ENCODE measurements at places on chromosomes 1 and 21.
A peak's percentile ranks its signal among the peaks of the same experiment; 100 is the strongest.

DNA sequence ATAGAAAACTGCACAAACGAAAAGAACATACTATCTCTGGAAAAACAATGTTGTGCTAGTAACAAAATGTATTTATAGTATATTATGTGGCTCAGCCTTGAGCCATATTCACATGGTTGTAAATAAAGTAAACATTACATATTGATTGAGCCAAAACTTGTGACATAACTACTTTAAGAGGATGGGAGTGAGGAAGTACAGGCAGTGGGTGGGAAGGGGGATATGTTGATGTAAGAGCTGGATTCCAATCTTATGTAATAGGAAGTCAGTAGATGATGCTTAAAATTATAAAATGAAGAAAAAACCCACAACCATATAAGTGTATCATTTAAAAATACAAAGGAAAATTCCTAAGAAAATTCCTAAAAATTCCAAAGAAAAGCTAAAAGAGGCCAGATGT, 42.7 kb downstream of the RHOU start:
- no peak for DNase-seq

GRCh38 chr1:209863766-209864485, 36.2 kb downstream of the UTP25 start:
- DNase-seq: no peak

DNA sequence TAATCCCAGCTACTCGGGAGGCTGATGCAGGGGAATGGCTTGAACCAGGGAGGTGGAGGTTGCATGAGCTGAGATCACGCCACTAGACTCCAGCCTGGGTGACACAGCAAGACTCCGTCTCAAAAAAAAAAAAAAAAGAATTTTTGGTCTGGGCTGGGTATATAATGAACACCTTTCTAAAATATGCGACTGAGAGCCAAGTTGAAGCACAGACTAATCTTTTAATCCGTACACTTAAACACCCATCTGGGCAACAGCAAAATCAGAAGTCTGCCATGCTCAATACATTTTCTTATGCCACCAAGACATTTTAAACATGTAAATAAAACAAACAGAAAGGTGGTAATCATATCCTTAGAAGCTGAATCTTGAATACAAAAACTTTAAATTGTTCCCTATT, 31.6 kb upstream of the ABCB10 start:
- DNase-seq: no peak

DNA sequence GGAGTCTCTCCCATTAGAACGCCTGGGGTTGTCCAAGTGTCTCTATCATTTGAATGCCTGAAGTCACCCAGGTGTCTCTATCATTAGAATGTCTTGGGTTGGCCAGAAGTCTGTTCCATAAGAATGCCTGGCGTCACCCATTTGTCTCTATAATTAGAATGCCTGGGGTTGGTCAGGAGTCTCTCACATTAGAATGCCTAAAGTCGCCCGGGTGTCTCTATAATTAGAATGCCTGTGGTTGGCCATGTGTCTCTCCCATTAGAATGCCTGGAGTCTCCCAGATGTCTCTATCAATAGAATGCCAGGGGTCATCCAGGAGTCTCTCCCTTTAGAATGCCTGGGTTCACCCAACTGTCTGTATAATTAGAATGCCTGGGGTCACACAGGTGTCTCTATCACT, 54.5 kb downstream of the RNF187 start:
- no peak for DNase-seq

DNA sequence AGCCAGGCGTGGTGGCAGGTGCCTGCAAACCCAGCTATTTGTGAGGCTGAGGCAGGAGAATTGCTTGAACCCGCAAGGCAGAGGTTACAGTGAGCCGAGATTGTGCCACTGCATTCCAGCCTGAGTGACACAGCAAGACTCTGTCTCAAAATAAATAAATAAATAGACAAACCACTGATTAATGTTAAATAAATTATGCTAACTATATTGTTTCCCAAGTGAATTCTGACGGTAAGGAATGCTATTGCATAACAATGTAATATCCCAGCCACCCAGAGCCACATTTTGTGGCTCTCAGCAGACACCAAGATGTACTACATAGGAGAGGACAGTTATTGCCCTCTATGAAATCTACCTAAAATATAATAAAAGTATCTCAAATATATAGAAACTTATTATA, 55.4 kb downstream of the LPGAT1 start:
- DNase-seq: no peak

GRCh38 chr1:53959664-53960250, 13.6 kb downstream of the LRRC42 start:
- DNase-seq: no peak

DNA sequence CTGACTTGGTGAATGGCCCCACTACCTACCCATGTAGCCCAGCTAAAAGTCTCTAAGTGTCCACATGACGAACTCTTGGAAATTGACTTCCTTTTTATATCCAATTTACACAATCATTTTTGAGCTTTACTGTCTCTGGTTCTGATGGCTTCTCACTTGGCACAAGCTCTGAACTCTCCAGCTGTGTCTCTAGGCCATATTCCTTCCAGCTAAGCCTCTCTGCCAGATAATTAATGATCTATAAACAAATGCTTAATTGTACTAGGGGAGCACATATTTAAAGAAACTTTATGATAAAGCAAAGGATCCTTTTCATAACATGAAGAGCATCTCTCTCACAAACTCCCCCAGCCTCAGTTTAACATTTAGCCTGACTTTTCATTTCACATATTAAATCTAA, 16.3 kb upstream of the BEND5 start:
- no peak for DNase-seq

- DNase-seq: no peak
These were observed 68.4 kb downstream of the MACF1 start for GRCh38 chr1:39272798-39273469.

DNA sequence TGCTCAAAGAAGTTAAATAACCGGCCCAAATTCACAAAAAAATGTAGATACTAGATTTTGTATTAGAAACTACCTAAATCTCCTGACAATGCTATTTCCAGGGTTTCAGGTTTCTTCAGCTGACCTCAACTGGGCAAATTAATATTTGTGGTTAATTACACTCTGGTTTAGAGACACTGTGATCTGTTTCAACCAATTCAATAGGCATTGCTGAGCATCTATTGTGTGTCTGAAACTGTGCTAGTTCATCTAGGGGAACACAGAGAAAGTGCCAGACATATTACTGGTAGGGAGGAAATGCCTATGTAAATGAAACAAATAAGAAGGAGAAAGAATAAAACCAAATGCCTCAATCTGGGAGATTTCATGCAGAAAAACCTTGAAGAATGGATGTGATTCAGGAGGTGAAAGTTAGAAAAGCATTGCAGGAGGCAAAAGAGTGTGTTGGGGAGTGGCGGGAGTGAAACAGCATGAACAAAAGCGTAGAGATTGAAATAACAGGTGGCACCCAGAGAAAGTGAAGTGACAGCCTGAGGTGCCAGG, 51.3 kb upstream of the IVNS1ABP start:
- no peak for DNase-seq

DNA sequence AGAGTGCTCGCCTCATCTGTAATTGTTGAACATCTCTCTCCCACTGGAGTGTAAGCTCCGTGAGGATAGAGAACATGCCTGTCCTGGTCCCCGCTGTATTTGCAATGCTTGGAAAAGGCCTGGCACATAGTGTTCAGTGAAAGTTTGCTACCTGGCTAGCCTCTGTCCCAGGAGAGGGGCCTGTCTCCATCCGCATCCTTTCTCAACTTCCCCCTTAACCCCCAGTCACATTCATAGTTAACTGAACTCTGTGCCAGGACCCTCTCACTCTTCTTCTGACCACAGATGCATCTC, 15.2 kb downstream of the SPOCD1 start:
- DNase-seq: no peak

- DNase-seq: no peak
These were observed 43.0 kb upstream of the ADAMTS1 start for GRCh38 chr21:26888256-26888655.

DNA sequence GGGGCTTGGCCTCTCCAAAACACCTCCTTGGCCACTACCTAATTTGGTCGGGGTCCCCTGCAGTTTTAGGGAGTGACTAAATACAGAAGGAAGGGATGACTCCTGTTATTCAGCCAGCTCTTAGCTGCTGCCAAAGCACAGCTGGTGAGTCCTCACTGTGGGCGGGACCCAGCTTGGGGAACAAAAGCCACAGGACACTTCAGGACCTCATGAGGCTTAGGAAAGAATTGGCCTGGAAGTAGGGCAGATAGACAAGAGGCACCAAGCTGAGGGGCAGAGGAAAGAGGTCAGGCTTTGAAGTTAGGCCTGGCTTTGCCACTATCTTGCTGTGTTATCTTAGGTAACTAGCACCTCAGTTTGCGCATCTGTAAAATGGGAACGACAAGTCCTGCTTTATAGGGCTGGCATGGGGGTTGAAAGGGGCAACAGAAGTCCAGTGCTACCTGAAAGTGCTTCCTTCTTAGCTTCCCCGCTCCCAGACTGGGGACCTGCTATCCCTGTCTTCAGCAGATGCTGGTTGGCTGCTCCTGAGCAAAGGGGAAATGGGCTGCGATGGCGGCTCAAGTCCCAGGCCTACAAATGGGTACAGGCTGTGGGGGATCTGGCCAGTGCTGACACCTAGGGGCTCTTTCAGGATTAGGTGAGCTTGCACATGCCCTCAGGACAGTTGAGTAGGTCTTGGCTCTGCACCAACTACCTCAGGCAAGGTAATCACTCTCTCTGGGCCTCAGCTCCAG, 15.7 kb downstream of the IFI6 start:
- peak; percentile 10 for DNase-seq

DNA sequence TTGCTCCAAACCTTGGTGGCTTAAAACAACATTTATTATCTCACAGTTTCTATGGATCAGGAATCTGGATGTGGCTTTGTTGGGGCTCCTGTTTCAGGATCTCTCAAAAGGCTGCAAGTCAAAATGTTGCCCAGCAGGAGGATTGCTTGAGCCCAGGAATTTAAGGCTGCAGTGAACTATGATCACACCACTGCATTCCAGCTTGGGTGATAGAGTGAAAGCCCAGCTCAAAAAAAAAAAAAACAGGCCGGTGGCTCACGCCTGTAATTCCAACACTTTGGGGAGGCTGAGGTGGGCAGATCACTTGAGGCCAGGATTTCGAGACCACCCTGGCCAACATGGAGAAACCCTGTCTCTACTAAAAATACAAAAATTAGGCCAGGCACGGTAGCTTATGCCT, 30.0 kb downstream of the BCAS2 start:
- no peak for DNase-seq

DNA sequence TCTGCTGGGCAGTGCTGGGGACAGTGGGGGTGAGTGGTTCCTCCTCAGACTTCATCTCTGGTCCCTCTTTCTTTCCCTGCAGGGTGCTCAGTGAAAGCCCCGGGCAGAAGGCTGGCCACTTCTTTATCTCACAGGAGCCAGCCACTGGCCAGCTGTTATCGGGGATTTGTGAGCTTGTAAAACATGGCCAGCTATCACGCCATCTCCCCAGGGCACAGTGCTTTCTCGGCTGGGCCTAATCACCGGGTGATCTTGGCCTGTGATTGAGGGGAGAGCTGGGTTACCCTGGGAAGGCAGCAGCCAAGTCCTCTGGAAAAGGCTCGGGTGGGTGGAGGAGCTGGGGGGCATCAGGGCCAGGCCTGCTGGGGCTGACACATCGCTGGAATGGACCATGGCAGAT, 83.0 kb downstream of the IGSF21 start:
- DNase-seq: no peak

- DNase-seq: no peak
These were observed 129.5 kb upstream of the ERRFI1 start for GRCh38 chr1:8155528-8156186.

DNA sequence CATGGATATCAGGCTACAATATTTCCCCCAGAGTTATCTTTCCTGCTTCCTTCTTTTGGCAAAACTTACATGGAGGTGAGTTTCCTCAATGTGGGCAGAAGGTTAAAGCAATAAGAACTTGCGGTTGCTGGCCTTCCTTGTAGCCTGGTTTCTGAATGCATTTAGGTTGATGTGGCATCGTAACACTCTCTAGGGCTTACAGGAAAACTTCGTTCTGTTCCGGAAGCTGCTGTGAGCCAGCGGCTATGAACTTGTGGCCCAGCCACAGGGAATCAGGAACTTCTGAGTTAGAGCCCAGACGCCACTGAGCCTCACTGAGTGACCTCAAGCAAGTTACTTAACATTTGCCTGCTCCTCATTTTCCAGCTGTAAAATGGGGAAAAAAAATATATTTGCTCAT, 623.4 kb upstream of the ADAMTS5 start:
- no peak for DNase-seq

DNA sequence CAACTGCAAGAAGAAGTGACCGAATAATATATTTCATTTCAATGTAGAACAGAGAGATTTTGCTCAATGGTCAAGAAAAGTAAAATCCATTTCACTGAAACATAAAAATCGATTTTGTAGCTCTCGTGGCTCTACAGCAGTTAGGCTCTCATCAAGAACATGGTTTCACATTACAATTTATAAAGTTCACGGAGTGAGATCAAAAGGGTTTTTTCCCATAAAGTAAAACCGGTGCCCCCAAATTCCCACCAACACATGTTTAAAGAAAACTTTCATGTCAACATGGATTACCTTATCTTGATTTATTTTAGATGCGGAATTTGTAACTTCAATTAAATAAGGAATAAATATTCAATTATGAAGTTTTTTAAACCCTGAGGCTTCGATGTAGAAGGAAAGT, 16.3 kb upstream of the VAV3 start:
- no peak for DNase-seq

GRCh38 chr1:181111559-181111958, 23.1 kb downstream of the IER5 start:
- no peak for DNase-seq

DNA sequence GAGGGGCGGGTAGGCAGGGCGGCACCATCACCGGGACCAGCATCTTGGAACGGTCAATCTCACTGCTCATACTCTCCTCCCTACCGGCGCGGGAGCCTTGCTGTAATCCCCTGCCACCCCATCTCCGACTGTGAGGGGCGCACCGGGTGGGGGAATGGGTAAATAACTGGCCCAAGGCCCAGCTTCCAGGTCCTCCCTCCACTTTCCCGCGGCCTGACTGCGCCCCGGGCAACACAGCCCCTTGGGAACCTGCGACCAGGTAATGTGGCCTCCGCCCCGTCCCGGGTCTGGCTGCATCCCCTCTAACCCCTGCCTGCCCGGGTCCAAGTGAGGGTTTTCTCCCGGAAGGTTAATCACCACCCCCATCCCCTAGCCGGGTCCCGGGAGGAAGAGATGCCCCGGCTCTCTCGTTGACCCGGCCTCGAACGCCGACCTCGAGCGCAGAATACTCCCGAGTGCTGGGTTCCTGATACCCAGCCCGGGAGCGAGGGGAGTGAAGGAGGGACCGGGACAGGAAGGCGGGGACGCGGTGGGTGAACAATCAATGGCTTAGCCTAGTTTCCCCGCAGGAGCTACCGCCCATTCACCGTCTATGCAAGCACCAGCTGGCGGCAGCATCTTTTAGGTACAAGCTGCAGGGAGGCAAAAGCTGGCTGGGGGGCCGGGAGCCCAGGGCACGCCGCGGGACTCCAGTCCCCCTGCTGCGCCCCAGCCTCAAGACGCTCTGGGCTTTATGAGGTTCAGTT, 5.9 kb upstream of the LHX9 start:
- DNase-seq: peak; percentile 32

DNA sequence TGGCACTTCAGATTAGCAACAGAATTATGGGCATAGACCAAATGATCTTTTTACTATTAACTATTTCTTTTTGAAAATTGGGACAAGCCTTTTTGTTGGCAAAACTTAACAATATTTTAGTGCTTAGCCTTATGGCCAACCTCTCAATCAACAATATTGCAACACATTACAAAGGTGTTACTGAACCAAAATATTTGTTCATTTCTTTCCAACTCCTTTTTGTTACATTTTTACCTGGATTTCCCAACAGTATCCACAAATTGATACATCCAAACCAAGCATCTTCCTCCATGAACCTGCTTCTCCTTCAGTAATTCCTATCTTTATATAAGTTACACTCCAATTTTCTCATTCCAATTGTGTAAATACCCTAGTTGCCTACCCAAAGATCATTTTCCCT, 1.5 kb upstream of the AMPD1 start:
- no peak for DNase-seq

Data from NCI-H345 (cell line).